ENCODE measurements at places on chromosomes 7 and 10. TPM values are rescaled to one million over a fixed set of nuclear protein-coding genes. Genes with fewer than 3 reads are reported as not detected.

CYP2E1 gene
- 0.13 TPM for total RNA-seq

GRCh38 chr10:96374639-96374984 is 15.8 kb upstream of the OPALIN start:
- no peak for DNase-seq

CRHR2 gene
- total RNA-seq, result not detected

DNA sequence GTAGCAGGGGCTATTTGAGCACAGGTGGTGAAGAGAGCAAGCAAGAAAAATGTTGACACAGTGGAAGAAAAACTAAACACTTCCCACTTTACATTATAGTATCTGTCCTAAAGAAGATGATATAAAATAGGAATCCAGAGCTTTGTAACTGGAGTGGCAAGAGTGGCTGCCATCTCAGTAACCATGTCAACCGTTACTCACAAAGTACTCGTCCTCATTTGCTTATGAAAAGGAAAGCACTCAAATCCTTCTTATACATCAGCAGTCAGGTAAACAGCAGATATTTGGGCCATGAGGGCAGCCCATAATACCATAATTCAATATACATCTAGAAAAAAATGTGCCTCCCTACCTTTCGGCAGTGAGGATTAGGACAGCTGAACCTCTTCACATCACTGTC is 70.1 kb downstream of the RNF216 start:
- DNase-seq, result no peak
